ENCODE measurements at places on chromosomes 1 and 21.

GRCh38 chr1:24299901-24300300 is 19.3 kb upstream of the GRHL3 start:
- no peak for DNase-seq

GRCh38 chr1:222054416-222054815 is 312.5 kb upstream of the DUSP10 start:
- no peak for DNase-seq

GRCh38 chr1:108130794-108131193 is 69.3 kb downstream of the SLC25A24 start:
- no peak for DNase-seq

GRCh38 chr1:27832762-27833161 is 2.2 kb downstream of the PPP1R8 start:
- no peak for DNase-seq

DNA sequence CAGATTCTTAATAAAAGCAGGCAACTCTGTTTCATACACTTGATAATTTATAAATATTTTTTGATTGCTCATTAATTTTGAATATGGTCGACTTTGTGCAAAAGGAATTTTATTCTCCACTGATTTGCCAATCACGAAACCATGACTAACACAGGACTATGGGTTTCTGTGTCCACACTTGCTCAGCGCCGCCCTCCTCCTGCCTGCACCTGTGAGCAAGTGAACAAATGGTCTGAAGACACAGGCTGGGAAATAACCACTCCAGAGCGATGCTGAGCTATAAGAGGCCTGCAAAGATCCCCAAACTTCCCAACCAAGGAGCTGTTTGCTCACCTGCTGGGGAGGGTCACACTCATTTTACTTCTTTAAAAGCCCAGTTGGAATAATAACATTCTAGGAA is 19.6 kb downstream of the ABCB10 start:
- DNase-seq: no peak
